ENCODE measurements at places on chromosomes 12 and 14.

- DNase-seq, result no peak
Observed at GRCh38 chr12:23084236-23084995, 459.4 kb downstream of the ETNK1 start.

DNA sequence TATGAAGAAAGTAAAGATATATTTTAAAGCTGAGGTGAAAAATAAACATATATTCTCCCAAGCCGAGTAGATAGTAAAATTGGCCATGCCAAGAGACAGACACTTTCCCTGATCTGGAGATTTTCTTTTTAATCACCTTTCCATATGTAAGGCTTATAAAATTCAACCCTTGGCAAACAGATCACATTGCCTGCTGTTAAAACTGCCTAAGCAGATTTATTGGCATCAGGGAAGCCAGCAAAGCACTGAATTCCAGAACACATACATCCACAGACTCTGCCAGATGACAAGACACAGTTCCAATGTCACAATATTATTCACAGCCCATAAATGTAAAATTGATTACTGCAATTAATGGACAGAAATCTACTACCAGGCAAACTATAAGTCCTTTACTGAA lies 78.2 kb upstream of the GARIN2 start:
- no peak for DNase-seq

- DNase-seq, result peak; percentile 76
Observed at GRCh38 chr14:76203086-76204001, 51.6 kb downstream of the GPATCH2L start.

DNA sequence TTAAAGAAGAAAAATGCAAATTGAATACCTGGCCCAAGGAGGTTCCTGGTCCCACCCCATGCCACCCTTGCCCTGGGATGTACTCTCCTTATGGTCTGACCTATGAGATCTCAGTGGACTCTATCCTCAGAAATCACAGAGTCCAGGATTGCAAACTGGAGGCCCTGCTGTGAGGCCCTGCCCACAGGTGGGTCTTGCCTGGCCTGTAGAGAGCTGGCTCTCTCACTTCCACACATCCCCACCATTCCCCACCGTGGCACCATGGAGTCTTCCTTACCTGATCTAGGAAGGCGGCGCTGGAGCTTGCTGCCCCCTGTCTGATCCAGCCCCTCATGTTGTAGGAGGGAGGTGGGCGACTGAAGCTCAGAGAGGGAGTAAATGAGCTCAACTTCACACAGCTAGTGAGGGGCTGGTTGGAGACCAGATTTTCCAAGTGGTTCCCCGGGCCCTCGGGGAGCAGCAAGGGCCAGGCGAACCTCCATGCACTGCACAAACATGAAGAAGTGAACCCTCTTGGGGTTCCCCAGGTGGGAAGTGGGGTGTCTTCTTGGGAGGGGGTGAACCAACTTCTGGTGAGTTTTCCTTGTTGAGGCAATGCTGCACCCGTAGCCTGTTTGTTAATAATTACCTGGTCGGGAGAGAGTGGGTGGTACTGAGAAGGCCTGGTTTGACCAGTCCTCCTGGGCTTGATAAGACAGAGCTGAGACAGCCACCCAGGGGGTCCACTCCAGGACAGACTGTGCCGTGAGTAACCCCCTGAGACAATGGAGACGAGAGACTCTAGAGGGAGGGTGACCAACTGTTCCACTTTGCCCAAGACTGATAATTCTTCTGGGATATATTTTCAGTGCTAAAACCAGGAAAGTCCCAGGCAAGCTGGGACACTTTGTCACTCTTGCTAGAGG lies at the start of gene SERPINA4:
TSS of gene SERPINA4 (plus strand) at position 692 of the 905 bp plus-strand sequence. CDS start 2,041 bp downstream, outside the sequence.
- DNase-seq, result no peak

GRCh38 chr14:43981135-43981768 lies 525.8 kb downstream of the FSCB start:
- DNase-seq, result no peak
